SK-N-DZ (cell line): ENCODE measurements at places on chromosomes 5 and 9.

DNA sequence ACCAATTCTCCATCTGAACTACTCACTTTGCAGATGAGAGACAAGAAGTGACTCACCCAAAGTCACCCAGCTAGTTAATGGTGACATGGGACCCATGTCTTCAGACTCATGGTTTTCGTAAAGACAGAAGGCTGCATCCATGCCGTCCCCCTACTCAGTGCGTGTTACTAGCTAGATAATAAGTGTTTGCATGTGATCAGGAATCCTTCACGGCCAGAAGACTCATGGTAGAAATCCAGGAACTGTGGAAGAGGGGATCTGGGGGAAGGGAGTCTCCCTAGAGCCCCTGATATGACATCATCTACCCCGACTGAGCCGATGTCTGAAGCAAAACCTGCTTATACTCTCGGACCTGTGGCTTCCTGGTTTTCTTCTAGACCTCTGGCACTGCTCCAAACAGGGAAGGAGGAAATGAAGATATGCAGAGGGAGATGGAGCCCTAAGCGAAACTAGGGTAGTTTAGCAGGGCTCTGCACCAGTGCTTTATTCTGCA is 3.3 kb downstream of the RNF183 start:
- DNase-seq = no peak

DNA sequence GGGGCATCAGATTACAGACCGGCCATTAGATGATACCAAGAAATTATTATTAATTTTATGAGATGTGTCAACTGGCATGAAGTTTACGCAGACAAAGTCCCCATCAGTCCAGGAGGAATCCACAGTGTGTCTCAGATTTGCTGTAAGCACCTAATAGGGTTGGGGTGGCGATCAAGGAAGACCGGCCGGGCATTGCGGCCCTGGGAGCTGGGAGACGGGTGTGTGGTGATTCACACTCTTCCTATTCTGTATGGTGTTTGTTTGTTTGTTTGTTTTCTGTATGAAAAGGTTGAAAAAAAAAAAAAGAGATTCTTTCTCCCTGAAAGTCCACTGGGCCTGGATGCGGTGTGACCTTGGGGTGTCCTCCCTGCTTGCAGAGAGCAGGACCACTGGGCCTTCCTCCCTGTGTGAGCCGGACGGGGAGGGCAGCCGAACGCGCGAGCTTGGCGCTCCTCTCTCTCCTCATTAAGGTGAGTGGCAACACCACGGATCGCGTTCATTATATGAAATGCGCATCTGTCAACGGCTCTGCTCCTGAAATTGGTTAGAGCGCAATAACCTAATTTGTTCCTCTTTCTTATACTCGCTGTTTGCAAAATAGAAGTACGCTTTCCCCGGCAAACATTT is 15.1 kb downstream of the RASGEF1C start:
- DNase-seq = no peak

DNA sequence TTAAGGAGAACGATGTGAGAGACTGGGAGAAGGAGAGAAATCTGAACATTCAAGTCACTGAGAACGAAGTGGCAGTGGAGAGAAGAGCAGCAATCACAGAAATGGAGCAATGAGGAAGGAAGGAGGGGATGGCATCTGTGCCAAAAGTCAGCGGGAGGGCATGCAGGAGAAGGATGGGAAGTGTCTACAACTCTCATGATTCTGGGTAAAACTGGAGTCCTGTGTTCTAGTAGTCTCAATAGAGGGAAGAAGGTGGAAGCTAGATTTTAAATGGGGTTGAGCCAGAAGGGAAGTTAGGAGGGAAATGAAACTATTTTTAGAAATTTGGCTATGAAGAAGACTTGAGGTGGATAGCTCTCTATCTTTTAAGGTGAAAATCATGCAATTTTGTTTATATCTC is 39.1 kb upstream of the SPATA31C2 start:
- no peak for DNase-seq

- DNase-seq = peak; percentile 73
Measured at GRCh38 chr9:34380511-34381315, 4.0 kb upstream of the MYORG start.

- no peak for DNase-seq
Measured at GRCh38 chr5:37926732-37927131, 86.9 kb upstream of the GDNF start.

- DNase-seq = no peak
Measured at GRCh38 chr9:112496074-112496722, 9.6 kb downstream of the KIAA1958 start.

DNA sequence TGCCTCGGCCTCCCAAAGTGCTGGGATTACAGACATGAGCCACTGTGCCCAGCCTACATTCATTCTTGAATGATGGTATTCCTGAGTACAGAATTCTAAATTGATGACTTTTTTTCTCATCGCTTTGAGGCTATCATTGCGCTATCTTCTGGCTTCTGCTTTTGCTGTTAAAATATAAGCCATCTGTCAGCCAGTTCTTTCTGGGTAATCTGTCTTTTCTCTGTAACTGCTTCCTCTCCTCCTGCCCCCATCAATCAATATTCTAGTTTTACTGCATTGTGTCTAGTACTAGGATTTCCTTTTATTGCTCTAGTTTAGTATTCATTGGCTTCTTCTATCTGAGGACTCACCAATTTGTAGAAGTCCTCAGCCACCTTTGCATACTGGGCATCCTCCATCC is 89.0 kb downstream of the PLPP1 start:
- no peak for DNase-seq
